Activated CD8-positive, alpha-beta memory T cell treated with anti-CD3 and anti-CD28 coated beads for 48 hours (primary cell): ENCODE measurements at places on chromosomes 3 and 15.

DNA sequence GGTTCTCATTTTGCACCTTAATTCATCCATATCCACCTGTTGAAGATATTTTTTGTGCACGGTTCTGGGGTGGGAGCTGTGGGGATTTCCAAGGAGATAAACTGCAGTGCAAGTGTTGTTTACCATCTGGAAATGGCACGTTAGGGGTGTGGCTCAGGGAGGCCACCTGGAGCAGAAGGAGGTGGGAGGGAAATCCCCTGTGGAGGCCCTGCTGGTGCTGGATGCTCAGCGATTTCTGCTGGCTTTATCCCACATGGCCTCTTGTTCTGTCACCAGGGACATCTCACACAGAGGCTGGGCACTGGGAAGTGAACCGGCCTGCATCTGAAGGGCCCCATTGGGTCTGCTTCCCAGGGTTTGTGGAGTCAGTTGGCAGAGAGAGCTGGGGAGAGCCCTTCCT, 24.3 kb downstream of the TRPM1 start:
- DNase-seq, result no peak

DNA sequence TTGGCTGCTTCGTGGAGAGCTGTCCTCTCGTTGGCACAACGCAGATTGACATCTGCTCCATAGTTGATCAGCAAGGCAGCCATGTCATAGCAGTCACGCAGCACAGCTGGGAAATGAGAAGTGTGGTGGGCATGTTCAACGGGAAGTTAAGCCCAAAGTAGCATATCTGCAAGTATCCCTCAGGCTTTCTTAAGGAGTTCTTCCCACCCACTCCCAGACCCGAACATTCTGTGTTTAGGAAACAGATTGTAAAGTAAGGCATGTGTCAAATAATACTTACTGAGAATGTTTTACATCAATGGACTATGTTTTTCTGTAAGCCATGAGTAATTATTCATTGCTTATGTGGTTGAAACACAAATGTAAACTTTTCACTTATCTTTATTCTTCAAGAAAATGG, 9.2 kb downstream of the ASB14 start:
- no peak for DNase-seq

GRCh38 chr15:100726421-100727190, 124.2 kb downstream of the ASB7 start:
- DNase-seq, result no peak

- DNase-seq, result no peak
Observed at GRCh38 chr3:112751564-112752512, 94.8 kb downstream of the CD200R1L start.

GRCh38 chr3:138567403-138567802, 26.7 kb downstream of the CEP70 start:
- DNase-seq, result no peak

GRCh38 chr3:153285194-153285641, 123.2 kb downstream of the RAP2B start:
- DNase-seq, result no peak

GRCh38 chr3:17329927-17330326, 412.5 kb downstream of the TBC1D5 start:
- DNase-seq, result no peak

- DNase-seq, result no peak
Observed at GRCh38 chr3:159971311-159971710, 17.3 kb upstream of the IL12A start.

GRCh38 chr3:81216192-81216591, 545.3 kb downstream of the GBE1 start:
- no peak for DNase-seq

DNA sequence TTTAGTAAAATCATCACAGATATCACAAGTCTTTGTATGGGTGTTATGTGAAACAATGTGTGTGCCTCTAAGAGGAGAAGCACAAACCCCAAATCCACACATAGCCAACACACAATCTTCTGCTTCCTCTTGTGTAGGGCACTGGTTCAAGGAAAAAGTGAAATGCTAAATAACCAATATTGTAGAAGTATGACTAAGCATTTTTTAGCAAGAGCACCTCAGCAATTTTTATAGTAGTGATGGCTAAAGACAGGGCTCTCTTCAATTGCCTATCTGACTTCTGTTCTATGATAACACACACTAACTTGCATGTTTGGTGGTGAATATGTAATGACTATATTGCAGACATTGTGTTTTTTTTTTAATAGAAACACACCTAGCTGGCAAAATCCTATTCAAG, 997.9 kb upstream of the ALCAM start:
- DNase-seq, result no peak

- no peak for DNase-seq
Observed at GRCh38 chr3:190424478-190425439, 24.9 kb downstream of the TMEM207 start.

DNA sequence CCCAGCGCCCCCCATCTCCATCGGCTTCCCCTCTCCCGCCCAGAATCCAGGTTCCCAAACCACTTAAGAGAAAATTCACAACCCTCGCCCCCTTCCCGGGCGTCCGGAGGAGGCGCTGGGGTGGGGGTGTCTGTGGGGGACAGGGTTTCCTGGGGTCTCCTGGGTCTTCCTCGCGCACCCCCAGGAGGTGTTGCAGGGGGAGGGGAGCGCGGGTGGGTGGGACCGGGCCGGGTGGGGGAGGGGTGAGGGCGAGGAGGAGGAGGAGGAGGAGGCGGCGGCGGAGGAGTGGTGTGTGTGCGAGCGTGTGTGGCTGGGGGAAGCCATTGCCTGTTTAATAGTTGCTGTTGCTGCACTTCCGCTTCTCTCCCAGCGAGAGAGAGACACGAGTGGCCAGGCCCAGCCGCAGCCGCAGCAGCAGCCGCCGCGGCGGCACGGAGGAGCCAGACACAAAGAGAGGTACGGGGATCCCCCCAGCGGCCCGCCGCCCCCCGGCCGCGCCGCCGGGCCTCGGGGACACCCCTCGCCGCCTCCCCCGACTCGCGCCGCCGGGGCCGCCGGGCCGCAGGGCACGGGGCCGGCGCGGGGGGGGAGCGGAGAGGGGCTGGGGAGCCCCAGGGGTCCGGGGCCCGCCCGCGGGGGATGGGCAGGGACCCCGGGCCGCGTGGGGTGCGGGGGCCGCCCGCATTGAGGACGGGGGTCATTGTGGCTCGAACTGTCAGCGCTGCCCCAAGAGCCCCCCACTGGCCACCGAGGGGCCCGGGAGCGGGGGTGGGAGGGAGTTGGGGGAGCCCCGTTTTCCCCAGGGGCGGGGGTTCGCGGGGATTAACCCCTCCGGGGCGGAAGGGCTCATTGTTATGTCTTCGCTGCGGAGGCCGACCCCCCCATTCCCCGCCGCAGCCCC, at the start of gene UBE2E1:
Gene UBE2E1, plus strand, starts transcription at position 323 of the 901 bp plus-strand sequence. CDS start 1,315 bp downstream, outside the sequence.
- no peak for DNase-seq

- DNase-seq, result no peak
Observed at GRCh38 chr15:63870043-63870394, 36.3 kb upstream of the HERC1 start.

DNA sequence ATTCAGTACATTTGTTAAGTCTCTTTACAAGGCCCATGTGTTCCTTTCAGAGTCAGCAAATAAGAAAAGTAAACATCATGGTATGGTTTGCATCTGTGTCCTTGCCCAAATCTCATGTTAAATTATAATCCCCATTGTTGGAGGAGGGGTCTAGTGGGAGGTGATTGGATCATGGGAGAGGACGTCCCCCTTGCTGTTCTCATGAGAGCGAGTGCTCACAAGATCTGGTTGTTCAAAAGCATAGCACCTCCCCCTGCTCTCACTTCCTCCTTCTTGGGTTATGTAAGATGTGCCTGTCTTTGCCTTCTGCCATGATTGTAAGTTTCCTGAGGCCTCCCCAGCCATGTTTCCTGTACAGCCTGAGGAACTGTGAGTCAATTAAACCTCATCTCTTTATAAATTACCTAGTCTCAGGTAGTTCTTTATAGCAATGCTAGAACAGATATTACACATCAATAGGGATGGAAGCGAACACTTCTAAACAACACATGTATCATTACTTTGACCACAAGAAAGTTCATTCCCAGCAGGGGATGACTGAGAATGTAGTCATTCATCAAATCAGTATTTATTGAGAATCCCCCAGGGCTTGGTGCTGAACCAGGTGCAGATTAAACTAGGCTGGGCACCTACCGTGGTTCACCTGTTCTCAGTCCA, 4.1 kb downstream of the EFCAB12 start:
- DNase-seq, result no peak

GRCh38 chr3:72068621-72069020, 283.7 kb upstream of the PROK2 start:
- no peak for DNase-seq

GRCh38 chr3:3503411-3503810, 295.8 kb upstream of the LRRN1 start:
- DNase-seq, result no peak

GRCh38 chr3:48440590-48440958, 517 bp downstream of the TMA7 start:
- no peak for DNase-seq

DNA sequence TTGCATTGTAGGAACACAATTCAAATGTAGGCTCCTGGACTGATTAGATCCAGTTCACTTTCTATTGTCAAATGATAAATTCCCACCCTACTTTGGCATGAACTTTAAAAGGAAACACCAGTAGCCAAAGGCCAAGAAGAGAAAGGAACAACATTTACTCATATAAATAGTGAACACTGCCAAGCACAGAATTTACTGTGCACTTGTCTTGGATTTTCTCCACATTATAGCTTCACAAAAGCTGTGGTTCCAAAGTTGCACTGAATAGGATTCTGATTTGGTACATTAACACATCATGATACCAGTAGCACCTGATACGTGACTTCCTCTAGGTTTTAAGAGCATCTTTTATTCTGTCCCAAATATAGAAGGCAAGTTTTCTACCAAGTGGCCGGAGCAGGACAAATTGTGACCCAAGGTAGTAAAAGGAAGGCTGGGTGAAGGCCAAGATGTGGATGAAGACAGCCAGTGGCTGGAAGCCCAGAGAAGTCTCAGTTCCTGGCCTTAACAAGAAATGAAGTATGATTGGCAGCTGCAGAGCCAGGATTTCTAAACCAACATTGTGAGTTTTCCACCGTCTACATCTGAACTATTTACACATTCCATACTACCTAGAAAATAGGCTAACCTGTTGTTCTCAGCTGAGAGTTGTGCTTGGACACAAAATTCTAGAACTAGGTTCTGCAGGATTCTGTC, 206.7 kb downstream of the THRB start:
- no peak for DNase-seq

DNA sequence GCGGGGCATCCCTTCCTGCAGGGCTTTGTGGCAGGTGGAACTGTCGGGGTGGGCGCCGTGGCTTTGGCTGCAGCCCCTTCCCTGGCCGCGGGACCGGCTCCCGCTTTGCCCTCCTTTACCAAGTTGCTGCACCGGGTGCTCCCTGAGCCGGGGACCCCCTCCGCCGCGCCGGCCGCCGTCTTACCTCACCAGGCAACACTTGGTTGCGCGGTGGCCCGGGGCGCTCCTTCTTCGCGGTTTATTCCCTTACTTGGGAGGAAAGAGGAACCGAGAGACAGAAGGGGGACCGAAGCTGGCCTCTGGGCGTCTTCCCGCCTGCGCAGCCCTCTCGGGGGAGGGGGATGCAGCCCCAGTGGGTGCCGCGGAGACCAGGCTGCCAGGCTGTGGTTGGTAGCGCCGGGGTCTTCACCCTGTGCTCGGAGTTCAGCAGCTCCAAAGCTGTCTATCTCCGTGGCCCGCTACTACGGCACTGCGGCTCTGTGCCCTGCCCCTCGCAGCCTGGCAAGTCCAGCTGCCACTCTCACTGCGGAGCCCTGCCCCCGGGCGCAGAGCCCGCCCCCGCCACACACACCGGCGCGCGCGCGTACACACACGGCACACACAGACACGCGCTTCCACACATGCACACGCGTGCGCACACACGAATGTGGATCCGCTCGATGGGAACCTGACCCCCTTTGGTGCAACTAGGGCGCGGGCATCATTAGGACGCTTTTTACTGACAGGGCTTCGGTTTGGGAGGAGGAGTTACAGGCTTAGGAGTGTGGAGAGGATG, at the start of gene DGKG:
Gene DGKG, minus strand, starts transcription at position 473 of the 775 bp plus-strand sequence. CDS start 41,775 bp downstream, outside the sequence.
- peak; percentile 3 for DNase-seq

- DNase-seq, result no peak
Observed at GRCh38 chr3:126398423-126399350, 4.0 kb downstream of the CFAP100 start.

DNA sequence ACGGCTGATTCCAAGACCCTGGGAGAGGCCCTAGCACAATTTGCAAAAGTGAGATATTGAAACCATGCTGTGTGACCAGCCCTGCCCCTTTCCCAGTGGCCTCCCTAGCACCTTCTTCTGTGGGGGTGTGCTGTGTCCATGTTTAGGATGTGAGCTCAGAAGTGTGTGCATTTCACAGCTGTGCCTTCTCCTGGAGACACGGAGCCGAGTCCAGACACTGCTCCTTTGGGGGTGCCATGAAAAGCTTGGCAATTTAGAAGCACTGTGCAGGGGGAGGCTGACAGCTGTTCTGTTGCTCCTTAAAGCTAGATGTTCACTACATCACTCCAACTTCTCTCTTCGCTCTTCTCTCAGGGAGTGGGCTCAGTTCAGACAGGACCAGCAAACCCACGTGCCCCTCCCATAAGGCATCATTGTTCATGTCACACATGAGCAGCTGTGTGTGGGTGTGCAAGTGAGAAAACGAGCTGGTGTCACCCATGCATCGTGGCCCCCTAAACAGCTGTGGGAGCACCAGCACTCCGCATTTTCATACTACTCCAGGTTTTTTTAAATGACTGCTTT, 492.6 kb downstream of the GABRG3 start:
- no peak for DNase-seq

GRCh38 chr15:99475754-99476412, 89.9 kb upstream of the MEF2A start:
- no peak for DNase-seq

DNA sequence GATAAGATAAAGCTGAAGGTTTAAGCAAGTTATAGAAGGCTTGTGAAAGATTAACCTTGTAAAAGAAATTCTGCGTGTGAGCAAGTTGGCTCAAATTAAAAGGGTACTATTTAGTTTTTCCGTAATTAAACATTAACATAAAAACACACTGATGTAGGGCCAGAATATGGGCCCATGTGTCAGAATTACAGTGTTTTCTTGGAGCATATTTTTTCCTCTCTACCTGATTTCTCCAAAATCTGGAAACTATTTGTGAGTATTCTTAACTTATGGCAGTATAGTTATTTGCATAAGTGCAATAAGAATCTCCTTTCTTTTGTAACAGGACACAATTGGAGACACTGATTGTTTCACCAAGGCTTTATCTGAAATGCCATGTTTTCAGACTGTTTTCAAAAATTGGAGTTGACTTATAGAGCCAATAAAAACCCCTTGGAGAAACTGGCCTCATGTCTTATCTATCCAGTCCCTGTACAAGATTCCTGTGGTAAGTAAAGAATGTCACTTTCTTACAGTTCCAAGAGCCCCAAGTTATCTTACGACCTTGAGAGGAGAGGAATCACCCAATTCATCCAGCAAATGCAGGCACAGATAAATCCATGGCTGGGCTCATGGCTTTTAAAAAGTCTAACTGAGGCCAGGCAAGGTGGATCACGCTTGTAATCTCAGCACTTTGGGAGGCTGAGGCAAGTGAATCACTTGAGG, 47.8 kb upstream of the P2RY1 start:
- no peak for DNase-seq

- DNase-seq, result no peak
Observed at GRCh38 chr3:15899388-15899787, 101.6 kb upstream of the ANKRD28 start.
